ENCODE measurements at places on chromosomes 2 and 18.

- peak; percentile 23 for DNase-seq
Observed at GRCh38 chr2:113711851-113712250, 44.6 kb downstream of the SLC35F5 start.

- peak; percentile 63 for DNase-seq
Observed at GRCh38 chr2:112958428-112959108, 19.2 kb upstream of the IL36G start.

DNA sequence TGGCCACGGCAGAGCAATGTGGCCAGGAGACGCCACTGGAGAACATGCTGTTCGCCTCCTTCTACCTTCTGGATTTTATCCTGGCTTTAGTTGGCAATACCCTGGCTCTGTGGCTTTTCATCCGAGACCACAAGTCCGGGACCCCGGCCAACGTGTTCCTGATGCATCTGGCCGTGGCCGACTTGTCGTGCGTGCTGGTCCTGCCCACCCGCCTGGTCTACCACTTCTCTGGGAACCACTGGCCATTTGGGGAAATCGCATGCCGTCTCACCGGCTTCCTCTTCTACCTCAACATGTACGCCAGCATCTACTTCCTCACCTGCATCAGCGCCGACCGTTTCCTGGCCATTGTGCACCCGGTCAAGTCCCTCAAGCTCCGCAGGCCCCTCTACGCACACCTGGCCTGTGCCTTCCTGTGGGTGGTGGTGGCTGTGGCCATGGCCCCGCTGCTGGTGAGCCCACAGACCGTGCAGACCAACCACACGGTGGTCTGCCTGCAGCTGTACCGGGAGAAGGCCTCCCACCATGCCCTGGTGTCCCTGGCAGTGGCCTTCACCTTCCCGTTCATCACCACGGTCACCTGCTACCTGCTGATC lies 4.9 kb downstream of the GPR17 start:
- DNase-seq, result no peak

- DNase-seq, result no peak
Observed at GRCh38 chr18:58204776-58205442, 160.9 kb downstream of the NEDD4L start.

DNA sequence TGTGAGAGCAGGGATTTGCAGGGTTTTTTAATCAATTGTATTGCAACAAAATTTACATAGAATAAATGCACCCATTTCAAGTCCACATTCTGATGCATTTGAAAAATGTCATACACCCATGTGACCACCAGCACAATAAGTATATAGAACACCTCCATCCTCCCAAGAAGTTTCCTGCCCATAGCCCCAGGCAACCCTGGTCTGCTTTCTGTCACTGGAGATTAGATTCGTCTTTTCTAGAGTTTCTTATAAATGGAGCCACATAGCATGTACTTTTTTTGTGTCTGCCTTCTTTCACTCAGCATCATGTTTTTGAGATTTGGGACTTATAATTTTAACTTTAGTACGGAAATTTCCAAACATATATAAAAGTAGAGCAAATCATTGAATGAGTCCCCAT lies 127.2 kb upstream of the EPAS1 start:
- DNase-seq, result no peak
